ENCODE measurements at places on chromosomes 7 and 10.

GRCh38 chr7:135232720-135233119, 918 bp upstream of the STRA8 start:
- DNase-seq = no peak

GRCh38 chr7:23628370-23628769, 31.2 kb downstream of the CCDC126 start:
- no peak for DNase-seq

- DNase-seq = no peak
Observed at GRCh38 chr7:20786049-20786412, 655 bp downstream of the SP8 start.

- DNase-seq = no peak
Observed at GRCh38 chr10:62916141-62916603, 100.0 kb upstream of the EGR2 start.

- DNase-seq = no peak
Observed at GRCh38 chr10:13168781-13169180, 7.4 kb downstream of the MCM10 start.

DNA sequence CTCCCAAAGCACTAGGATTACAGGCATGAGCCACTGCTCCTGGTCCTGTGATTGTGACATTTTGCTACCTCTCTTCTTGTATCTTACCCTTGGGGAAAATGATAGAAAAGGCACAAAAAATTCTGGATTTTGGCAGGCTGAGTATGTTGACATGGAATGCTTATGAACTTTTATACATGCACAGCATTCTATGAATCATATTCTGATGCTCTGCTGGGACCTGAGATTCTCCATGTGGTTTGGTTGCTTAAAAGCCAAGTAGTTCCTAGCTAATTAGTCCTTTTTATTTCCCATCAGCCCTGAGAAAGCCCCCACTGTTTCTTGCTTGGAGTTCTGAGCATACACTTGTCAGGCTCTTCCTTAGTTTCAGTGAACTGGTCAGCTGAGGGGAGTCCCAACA, 8.3 kb upstream of the KAZALD1 start:
- no peak for DNase-seq

DNA sequence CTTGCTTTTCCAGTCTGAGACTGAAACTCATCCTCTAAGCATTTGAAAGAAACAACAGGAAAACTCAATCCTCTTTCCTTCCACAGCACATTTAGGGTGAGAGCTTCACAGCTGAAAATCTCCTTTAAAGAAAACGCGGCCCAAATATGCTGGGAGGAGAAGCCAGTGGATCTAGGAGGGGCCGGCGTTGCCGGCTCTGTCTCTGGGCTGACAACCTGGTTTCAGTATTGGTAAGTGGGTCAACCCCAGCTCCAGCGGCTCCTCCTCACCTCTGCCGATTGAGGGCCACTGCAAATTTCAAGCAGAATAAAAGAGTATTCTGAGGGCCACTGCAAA, 75.3 kb upstream of the CPXM2 start:
- no peak for DNase-seq

DNA sequence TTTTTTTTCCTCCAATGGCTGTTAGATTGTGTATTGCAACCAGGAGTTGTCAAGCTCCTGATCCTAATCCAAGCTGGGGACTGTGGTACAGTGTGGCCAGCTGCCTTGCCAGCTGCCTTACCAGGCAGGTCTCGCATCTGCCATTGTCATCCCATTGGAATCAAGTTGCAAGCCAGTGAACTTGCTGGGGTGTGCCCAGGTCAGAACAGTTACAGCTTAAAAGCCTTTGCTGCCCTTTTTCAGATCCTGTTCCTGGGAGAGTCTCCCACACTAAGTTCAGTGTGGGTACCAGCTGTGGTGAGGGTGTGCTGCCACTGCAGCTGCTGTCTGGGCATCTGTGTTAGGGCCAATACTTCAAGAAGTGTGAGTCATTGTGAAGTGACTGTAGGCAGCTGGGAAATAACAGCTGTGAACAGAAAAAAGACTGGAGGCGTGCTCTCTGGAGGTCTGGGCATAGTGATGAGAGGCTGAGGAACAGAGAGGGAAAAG, 72.8 kb downstream of the CCNY start:
- no peak for DNase-seq

- no peak for DNase-seq
Observed at GRCh38 chr10:109727436-109727835, 195.9 kb downstream of the XPNPEP1 start.

DNA sequence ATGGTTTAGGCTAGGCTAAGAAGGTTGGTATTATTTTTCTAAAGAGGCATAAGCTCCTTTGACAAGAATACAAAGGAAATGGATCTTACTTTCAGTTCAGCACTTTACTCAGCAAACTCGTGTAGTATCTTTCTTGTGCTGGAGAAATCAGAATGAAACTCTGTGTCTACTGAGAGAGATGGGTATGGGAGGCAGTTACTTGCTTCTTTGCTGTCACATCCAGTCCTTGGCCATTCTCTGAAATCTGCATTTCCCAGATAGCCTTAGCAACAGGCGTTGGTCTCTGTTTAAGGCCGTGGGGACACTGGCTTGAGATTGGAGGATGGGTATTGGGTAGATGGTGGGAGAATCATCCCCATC, 180.5 kb downstream of the NRP1 start:
- DNase-seq = no peak

- no peak for DNase-seq
Observed at GRCh38 chr7:45183711-45184210, 26.2 kb downstream of the RAMP3 start.

DNA sequence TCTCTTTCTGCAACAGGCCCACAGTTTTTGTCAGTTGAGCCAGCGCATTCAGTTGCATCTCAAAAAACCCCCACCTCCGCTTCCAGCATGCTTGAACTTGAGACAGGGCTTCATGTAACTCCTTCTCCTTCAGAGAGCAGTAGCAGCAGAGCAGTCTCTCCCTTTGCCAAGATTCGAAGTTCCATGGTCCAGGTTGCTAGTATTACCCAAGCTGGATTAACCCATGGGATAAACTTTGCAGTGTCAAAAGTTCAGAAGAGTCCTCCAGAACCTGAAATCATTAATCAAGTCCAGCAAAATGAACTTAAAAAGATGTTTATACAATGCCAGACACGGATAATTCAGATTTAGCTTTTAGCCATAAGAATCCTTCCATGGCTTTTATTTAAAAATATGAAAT, 45.2 kb downstream of the MCMBP start:
- no peak for DNase-seq

GRCh38 chr7:155797262-155798250, 14.7 kb downstream of the SHH start:
- no peak for DNase-seq

DNA sequence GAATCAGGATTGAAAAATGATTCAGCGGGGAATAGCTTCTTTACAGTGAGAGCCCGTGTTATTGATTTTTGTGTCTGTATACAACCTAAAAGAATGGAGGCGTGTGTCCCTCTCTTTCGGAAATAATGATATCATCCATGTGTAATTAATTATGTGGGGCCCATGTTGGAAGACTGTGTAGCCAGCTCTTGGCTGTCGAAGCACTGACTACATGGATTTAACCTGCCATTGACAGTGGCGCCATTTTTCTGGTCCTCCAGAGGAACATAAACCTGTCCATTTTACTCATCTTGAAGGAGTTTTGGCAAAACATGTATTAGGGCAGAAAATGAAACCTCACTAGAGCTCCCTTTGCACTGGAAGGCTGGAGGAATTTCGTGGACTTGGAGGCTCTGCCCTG, 119.6 kb downstream of the ITIH5 start:
- no peak for DNase-seq

GRCh38 chr10:48649349-48649944, 35.2 kb upstream of the WDFY4 start:
- no peak for DNase-seq

- DNase-seq = no peak
Observed at GRCh38 chr10:19819419-19820033, 3.3 kb downstream of the PLXDC2 start.

DNA sequence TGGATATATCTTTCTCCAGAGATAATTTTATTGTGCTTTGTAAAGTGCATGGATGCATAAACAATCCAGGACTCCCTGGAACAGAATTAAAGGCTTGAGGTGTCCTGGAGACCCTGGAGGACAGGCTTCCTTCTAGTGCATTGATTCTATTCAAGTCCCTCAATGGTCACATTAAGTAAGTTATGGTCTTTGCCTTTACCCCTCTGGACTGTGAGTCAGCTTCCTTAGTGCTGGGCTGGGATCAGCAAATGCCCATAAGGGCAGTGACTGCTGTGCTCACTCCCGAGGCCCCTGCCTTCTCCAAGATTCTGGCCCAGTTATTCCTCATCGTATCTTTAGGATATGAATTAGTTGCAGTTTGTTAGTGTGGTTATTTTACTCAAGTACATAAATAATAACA, 178.7 kb upstream of the PRSS58 start:
- no peak for DNase-seq

GRCh38 chr7:124152859-124153692, 120.2 kb upstream of the TMEM229A start:
- no peak for DNase-seq

- no peak for DNase-seq
Observed at GRCh38 chr10:123563581-123563855, 102.6 kb upstream of the GPR26 start.

- no peak for DNase-seq
Observed at GRCh38 chr7:139830292-139830691, 1.2 kb downstream of the TBXAS1 start.

- no peak for DNase-seq
Observed at GRCh38 chr10:115335366-115335765, 242.2 kb downstream of the ATRNL1 start.

GRCh38 chr7:17159500-17160037, 138.9 kb upstream of the AHR start:
- DNase-seq = no peak

DNA sequence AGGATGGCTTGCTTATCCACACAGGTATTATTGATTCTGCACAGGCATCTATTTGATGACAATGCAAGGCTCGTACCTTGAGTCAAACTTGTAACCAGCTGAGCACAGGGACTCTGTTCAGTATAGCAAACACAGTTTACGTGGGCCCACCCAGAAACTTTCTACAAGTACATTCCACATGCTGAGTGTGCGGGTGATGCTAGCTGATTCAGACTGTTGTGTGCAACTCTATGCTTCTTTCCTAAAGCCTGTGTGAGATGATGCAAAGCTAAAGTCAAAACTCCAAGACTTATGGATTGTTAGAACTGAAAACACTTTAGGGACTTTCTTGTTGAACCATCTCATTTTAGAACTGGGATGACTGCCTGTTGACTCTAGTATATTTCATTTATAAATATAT, 21.5 kb upstream of the CALD1 start:
- DNase-seq = no peak

- no peak for DNase-seq
Observed at GRCh38 chr10:86376852-86377796, 10.5 kb upstream of the GRID1 start.

DNA sequence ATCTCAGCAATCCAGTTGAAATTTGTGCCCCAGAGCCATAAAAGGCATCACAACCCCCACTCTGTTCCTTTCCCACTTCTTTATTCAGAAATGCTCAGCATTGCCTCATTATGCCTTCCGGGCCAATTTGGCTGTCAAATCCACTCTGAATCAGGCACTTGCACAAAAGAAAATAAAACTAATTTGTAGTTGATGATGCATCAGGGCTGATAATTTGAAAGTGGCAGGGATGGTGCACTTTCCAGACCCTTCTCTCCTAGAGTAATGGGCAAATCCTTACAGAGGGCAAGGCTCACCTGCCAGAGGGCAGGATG, 147.9 kb upstream of the PDE1C start:
- DNase-seq = no peak

DNA sequence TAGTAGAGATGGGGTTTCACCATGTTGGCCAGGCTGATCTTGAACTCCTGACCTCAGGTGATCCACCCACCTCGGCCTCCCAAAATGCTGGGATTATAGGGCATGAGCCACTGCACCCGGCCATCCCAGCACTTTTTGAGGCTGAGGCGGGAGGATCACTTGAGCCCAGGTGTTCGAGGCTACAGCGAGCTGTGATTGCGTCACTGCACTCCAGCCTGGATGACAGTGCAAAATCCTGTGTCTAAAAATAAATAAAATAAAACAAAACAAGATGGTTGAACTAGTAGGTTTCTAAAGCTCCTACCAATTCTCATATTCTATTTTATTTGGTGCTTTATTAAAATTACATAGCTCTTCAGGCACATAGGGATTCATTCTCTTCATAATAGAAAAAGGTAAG, 890.3 kb upstream of the AUTS2 start:
- DNase-seq = no peak

GRCh38 chr7:30226614-30227268, 57.7 kb upstream of the ZNRF2 start:
- no peak for DNase-seq

DNA sequence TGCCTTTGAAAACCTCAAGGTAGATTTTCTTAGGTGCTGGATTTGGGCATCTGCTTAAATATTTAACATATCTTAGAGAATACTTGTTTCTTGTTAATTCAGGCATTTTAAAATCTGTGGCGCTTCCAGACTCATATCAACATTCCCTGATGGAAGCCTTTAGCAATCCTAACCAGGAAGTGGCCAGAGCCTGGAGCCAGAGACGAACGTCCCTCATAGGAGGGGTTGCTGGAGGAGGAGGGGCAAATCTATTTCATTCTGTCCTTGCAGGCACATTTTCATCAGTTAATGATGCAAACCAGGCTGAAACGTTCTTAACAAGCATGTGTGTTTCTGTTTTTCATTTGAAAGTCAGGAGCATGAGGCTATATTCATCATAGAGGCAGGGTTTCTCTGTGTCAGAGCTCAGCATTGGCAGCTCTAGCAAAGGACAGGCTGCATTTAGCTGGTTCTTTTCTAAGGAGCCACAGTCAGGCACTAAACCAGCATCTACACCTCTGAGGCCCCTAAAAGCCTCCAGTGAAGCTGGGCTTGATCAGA, 17.8 kb upstream of the IFIT2 start:
- no peak for DNase-seq

GRCh38 chr10:118798231-118798662, 43.5 kb upstream of the CACUL1 start:
- DNase-seq = no peak

- DNase-seq = no peak
Observed at GRCh38 chr7:94433224-94433623, 38.5 kb downstream of the COL1A2 start.

GRCh38 chr7:121019018-121019417, 30.5 kb downstream of the CPED1 start:
- DNase-seq = no peak

GRCh38 chr7:21198921-21199320, 229.0 kb upstream of the SP4 start:
- DNase-seq = no peak

DNA sequence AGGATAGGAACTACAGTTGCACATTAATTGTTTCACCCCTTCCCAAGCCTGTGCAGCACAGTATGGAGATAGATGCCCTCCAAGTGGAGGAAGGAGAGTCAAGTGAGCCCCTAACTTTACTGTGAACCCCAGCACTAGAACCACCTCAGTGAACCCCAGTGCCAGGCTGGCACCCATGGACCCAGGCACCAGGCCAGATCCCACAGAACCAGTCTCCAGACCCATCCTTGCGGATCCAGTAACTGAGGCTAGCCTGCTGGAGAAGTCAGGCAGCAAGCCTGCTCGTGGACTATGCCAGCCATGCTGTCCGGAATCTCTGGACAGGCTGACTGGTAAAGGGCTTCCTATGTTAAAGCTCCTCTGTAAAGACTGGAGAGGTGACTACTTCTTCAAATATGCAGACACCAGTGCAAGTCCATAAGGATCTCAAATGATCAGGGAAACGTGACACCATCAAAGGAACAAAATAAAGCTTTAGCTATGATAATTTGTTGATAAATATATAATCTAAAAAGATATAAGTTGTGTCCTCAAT, 27.7 kb downstream of the SHOC2 start:
- DNase-seq = no peak

All from NCI-H1436 treated with DMSO at 0.1 percent for 48 hours (cell line).